ENCODE measurements at places on chromosomes 13 and 19. TPM values are rescaled to one million over a fixed set of nuclear protein-coding genes. Genes with fewer than 3 reads are reported as not detected.

The PHLDB3 gene
- total RNA-seq, result 26.1 TPM

The DCT gene
- 0.49 TPM for total RNA-seq

- peak; percentile 55 for DNase-seq
Observed at GRCh38 chr19:6521718-6522646, 8.8 kb upstream of the TNFSF9 start.

DNA sequence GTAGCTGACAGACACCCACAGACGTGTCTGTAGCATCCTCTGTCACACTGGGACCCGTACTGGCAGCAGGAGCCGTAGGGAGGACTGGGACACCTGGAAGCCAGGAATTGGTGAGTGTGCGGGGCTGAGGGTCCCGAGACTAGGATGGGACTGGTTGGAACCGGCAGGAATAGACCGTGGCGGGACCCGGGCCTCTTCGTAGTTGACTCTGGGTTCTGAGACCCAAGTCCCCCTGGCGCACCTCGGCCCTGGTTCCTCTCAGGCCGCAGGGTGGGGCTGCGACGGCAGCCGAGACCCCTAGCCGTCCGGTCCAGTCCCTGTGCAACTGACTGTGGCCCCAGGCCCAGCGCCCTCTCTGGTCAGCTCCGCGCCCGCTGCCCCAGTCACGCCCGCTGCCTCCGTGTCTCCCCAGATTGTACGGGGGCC, 64.7 kb downstream of the ZNF823 start:
- DNase-seq, result no peak

The USHBP1 gene
- 0.19 TPM for total RNA-seq

DNA sequence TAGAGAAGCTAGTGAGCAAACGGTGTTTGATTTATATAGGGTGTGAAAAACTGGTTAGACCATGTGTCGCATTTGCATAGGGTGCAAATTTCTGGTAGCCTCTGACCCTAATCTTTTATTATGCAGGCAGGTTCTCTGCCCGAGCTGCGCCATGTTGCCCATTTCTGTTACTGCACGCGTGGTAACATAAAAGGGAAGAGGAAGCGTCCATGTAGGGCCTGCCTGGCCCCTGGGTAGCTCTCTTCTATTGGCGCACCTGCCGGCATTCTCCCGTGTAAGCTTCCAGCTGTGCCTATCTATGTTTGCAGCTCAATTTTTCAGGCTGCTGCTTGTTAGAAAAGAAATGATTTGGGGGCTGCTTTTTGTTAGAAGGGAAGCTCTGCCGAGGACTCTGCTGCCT, 14.0 kb upstream of the CD70 start:
- DNase-seq, result no peak

DNA sequence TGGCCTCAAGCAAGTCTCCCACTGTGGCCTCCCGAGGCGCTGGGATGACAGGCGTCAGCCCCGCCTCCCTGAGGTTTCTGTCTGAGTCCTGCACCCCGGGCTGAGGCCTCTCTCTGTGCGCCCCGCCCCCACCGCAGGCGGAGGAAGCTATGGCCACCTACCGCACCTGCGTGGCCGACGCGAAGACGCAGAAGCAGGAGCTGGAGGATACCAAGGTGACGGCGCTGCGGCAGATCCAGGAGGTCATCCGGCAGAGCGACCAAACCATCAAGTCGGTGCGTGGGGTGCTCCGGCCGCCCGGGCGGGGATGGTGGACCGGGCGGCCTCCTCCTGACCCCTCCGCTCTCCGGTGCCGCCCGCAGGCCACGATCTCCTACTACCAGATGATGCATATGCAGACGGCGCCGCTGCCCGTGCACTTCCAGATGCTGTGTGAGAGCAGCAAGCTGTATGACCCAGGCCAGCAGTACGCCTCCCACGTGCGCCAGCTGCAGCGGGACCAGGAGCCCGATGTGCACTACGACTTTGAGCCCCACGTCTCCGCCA, 12.7 kb downstream of the ARHGAP45 start:
- DNase-seq, result peak; percentile 91

GRCh38 chr13:89082623-89083022, 1411.5 kb downstream of the SLITRK5 start:
- DNase-seq, result no peak

The SIGLEC14 gene
- total RNA-seq, result not detected

The TPTE2 gene
- total RNA-seq, result 0.30 TPM
